Activated CD4-positive, CD25-positive, alpha-beta regulatory T cell treated with anti-CD3 and anti-CD28 coated beads, Interleukin-2, amount 50 U/mL, for 24 hours (primary cell): ENCODE measurements at places on chromosomes 1 and 21.

DNA sequence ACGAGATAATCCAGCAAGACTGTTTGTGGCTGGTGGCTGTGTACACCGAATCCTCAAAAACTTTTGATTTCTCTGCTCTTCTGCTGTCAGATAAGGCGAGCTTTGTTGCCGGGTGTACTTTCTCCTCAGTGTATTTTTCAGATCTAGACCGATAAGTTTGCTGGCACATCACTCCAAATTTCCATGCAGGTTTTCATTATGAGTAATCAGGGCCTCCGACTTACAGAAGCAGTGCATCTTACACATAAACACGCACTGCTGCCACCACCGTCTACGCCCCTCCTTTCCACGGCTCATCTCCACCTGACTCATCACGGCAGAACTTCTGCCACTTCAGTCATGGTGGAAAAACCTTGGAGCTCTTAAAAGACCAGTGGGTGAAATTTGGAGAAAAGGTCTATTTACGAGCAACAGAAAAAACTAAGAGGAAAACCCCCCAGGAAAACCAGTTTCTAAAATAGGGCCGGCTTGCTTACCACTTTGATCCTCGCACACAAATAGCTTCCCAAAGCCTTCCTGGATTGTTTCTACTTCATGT is 7.7 kb downstream of the ZBTB21 start:
- peak; percentile 96 for ATAC-seq

GRCh38 chr1:243320224-243320623 is 64.4 kb downstream of the SDCCAG8 start:
- ATAC-seq: no peak

DNA sequence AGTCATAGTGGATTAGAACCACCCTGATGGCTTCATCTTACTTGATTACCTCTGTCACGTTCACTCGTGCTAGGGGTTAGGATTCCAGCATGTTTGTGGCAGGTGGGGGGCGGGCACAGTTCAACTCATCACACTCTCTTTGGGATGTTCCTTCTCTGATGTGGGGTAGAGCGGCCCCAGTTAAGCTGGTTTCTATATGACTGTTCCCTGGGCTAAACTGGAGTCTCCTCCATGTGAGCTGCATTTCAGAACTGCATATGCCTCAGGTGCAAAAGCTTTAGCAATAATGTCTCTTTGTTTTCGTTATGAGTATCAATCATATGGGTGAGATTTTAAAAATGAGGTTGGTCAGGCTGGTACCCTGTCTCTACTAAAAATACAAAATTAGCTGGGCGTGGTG is 393.2 kb downstream of the RPS6KC1 start:
- no peak for ATAC-seq

GRCh38 chr1:227281371-227281770 is 36.9 kb downstream of the CDC42BPA start:
- no peak for ATAC-seq

GRCh38 chr1:218304281-218305039 is 19.4 kb downstream of the RRP15 start:
- no peak for ATAC-seq

DNA sequence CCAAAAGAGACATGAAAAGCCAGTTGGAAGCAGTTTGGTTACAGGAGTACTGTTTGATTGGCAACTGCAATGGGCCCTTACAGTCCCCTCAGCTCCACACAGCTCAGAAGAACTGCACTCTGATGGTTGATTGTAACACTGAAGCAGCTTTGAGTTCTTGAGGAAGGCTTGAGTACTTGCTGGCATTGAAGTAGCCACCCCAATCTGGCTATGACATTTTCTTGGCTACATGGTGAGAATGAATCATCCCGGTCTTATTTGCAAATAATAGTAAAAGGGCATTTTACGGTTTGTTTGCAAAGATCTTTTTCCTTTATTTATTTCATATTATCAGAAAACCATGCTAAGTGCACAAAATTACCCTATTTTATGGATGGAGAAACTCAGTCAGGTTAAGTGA is 159.7 kb upstream of the BEND5 start:
- no peak for ATAC-seq
